ENCODE measurements at places on chromosomes 2 and 18. TPM values are rescaled to one million over a fixed set of nuclear protein-coding genes. Genes with fewer than 3 reads are reported as not detected.

SYT4 gene
- not detected for total RNA-seq

SERPINB13 gene
- not detected for total RNA-seq

PTPRN gene
- 22.6 TPM for total RNA-seq

SULT1C2 gene
- not detected for total RNA-seq

RAD51AP2 gene
- total RNA-seq: not detected

PLB1 gene
- not detected for total RNA-seq

LYPD1 gene
- 0.64 TPM for total RNA-seq

VAMP8 gene
- 3.2 TPM for total RNA-seq

FOXI3 gene
- not detected for total RNA-seq

NCL gene
- 92.0 TPM for total RNA-seq

LIPG gene
- total RNA-seq: 2.5 TPM

RSAD2 gene
- total RNA-seq: not detected

GPR75 gene
- 0.52 TPM for total RNA-seq

EPAS1 gene
- 119 TPM for total RNA-seq

Measured in epithelial cell of alveolus of lung (primary cell).